ENCODE measurements at places on chromosomes 11 and 22.
A peak's percentile ranks its signal among the peaks of the same experiment; 100 is the strongest.

GRCh38 chr11:120182790-120183491, 27.9 kb upstream of the OAF start:
- no peak for DNase-seq

DNA sequence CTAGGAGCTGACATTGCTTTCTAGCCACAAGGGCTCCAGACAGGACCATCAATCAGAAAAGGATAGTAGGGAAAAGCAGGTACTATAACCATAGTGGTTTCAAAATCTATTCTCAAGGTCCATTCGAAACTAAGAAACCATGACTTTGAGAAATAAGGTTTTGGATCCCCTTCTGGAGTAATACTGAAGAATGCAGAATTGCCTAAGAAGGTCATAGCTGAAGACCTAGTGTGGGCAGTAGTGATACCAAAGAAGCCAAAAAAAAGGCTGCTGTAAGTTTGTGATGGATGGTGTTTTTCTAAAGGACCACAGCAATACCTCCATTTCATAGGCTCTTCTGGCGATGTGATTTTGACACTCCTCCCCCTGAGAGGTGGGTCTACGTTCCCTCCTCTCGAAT, 163.1 kb downstream of the MAML2 start:
- no peak for DNase-seq

DNA sequence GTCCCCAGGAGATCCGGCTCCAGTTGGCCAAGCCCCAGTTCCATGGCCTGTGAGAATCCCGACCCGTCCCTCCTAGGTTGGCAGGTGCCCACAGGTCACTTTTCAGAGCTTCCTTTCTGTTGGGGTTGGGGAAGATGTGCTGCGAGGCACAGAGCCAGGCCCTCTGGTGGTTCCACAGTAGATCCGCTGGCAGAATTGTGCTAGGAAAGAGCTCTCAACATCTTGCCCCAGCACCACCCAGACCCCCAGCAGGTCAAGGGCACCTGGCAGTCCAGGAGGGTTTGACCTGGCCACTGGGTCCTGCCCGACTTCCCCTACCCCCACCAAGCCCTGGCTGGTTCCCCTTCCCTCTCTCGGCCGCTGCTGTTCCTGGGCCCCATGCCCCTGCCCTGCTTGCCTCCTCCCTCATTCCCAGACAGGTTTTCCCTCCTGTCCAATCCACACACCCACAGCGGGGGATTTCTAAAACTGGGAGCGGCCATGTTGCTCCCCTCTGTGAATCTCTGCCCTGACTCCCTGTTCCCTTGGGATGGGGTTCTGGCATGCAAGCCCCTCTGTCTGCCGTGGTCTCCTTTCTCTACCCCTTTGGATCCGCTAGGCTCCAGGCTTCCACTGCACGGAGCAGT, 26.2 kb upstream of the GCAT start:
- DNase-seq, result no peak

DNA sequence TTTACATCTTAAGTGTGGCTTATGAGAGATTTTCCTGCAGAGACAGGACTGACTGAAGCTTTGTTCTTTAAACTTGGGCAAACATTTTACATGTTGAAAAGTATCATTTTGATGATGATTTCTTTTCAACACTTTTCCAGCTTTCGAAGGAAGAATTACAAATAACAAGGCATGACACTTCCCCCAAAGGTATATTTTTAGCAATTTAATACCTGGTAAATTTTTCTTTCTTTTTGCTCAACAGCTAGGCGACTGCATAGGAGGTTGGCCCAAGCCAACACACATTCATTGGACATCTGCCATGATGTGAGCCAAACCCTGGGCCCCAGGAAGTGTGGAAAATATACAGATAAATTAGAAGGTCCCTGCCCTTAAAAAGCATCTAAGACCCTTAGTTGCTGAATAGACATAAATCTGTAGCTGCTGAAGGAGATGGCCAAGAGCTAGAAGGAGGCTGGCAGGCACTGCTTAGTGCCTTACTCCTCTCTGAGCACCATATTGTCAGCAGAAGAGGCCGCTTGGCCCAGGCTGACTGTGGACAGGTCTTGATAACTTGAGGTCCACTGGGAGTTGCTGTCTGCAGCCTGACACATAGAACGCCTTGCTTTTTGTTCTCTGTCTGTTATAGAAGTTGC, 53.3 kb upstream of the CD44 start:
- DNase-seq, result no peak

DNA sequence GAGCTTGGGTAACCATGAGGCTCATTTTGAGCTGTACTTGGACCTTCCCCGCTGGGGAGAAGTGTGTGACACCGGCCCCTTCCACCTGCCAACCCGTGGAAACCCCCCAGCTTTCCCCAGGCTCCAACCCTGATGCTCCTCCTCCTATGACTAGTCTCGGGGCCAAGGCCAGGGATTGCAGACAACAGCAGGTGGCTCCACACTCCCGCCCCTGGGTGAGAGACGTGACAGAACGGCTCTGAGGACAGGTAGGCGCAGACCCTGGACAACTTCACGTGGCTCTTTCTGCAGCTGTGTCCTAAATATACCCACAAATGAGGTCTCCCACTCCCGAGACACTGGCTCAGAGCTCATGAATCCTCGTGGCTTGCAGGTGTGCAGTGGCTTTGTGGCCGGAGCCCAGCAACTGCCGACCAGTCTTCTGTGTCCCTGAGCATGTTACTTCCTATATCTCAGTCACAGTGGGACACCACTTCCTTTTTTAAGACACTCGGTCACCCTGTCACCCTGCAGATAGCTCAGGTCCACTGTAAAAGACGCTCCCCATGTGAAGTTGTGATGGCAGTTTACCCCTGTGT, 55.2 kb downstream of the NECTIN1 start:
- peak; percentile 28 for DNase-seq

GRCh38 chr11:65459552-65459951, 37.0 kb downstream of the NEAT1 start:
- no peak for DNase-seq

- no peak for DNase-seq
Observed at GRCh38 chr11:64711138-64711955, 11.7 kb downstream of the NRXN2 start.

- no peak for DNase-seq
Observed at GRCh38 chr22:31652911-31653684, 8.9 kb downstream of the PISD start.

- no peak for DNase-seq
Observed at GRCh38 chr11:36398231-36398953, 102.3 kb downstream of the PRR5L start.

GRCh38 chr11:27820249-27820648, 120.0 kb upstream of the BDNF start:
- DNase-seq, result no peak

- peak; percentile 40 for DNase-seq
Observed at GRCh38 chr11:119320776-119321524, 4.0 kb upstream of the MCAM start.

GRCh38 chr11:44868021-44868420, 82.7 kb downstream of the TP53I11 start:
- DNase-seq, result no peak

DNA sequence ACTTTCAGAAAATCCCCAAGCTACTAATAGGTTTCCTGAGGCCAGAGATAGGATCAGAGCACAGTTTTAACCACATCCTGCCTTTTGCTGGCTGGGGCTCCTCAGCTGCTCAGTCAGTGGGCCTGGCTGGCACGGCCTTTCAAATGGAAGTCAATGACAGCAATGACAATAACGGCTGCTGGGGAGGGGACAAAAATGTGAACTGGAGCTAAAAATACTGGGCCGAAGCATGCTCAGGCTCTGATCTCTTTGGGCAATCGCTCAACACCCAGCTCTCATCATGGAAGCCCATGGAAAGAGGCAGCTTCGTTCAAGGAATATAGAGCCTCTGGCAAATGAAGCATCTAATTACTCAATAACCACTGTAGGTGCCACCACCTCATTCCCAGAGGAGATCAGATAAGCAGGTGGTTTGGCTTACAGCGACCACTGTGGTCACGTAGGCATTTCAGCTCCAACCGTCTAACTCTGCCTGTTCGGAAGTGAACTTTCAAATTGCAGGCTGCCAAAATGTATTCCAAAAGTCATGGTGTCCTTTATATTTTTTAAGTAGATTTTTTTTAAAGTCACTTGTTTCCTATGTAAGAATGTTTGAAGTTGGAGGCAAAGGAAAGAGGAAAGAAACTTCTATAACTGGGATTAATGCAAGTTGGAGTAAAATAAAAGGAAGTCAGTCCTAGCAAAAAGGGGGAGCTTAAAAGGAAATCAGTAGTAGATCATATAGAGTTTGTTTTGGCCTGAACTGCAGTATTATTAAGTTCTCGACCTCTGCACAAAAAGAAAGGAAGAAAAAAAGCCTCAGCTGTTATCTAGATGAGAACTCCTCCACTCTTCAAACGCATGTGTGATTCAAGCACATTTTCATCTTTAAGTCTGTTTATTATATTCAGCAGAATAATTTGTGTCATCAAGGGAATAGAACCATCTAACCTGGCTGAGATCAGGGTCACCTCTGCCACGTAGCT, 14.1 kb downstream of the WT1 start:
- DNase-seq, result no peak

DNA sequence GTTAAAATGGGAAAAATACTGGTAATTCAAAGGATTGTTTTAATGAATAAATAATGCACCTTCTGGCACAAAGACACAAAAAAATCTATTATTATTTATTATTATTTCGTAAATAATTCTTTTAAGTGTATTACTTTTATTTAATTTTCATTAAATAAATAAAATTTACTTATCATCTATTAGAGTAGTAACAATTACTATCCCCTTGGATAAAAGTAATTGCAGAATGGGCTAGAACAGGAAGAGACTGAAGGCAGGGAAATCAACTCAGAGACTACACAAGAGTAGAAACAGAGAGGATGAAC, 23.0 kb downstream of the OR8B12 start:
- no peak for DNase-seq

GRCh38 chr11:94217705-94218104, 86.7 kb upstream of the IZUMO1R start:
- DNase-seq, result no peak

DNA sequence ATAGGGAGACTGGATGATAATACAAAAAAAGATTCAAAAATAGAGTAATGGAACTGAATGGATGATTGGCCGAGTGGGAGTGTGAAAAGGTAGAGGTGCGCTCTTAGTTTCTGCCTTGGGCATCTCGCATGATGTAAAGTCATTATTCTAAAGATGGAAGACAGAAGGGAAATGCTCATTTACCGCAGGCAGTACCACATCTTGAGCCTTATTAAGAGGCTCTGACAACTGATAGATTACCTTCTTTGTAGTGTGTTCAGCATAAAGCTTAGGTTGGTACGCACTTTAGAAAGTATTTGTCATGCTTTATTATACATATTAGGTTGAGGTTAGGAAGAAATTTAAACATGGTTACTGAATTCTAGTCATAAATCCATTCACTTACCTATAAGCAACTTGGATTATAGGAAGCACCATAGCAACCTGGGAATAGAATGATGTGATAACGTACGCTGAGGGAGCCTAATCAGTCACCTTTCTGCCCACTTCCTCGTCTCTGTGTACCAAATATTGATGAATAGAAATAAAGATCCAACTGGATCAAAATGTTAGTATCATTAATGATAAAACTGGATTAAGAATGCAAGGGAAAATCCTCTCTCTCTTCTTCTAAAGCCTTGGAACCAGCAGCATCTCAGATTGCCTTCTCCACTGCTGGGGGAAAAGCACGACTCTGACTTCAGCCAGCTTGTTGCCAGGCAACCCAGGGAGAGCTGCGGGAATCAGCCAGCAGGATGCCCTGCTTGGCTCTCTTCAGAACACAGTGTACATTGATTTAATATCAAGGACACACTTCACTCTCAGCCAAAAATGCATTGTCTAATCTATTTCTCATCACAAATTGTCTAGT, 29.0 kb upstream of the VWA5A start:
- DNase-seq, result no peak

DNA sequence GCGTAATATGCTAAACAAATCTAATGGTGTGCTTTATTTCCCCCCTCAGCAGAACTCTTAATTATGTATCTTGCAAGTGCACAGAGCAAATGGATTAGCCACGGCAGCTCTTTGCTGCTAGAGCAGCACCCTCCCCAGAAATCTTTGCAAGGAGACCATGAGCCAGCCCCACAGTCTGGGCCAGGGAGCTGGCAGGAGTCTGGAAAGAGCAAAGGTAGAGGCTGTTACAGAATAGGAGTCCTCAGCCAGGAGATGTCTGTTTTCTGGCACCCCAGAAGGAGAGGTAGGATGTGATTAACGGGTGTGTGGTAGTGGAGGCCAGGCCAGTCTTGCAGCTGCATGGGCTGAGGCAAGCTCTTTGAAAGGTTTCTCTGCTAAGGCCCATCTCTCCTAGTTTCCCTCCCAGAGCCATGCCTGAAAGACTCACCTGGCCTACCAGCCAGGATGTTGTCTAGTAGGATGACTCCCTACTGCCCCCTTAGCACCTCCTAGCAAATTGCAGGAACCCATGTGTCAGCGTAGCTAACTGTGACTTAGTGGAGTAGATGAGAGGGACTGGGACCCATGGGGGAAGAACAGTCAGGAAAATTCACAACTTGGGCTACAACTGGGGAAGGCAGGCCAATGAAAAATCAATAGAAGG, 557.2 kb downstream of the BUD13 start:
- no peak for DNase-seq

DNA sequence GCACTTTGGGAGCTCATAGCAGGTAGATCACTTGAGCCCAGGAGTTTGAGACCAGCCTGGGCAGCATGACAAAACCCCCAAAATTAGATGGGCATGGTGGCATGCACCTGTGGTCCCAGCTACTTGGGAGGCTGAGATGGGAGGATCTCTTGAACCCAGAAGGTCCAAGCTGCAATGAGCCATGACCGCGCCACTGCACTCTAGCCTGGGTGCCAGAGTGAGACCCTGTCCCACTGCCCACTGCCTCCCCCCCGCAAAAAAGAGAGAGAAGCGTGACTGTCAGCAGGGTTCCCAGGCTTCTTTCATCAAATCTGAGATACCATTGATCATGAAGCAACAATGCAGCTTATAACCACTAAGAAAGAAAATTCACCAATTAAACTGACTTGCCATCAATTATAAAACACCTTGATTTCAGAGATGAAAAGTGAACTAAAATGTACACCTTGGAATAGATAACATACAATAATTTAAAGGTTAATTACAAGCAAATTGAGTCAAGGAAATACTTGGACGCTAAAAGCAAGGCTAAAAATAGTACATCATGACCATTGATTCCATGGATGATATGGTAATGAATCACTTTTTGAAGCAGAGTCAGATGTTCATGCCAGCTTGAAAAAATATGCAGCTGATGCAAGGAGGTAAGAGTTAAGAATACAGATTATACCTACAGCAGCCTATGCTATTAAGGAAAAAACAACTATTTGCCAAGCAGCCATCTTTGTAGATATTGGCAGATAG, 90.8 kb upstream of the ALKBH3 start:
- no peak for DNase-seq

DNA sequence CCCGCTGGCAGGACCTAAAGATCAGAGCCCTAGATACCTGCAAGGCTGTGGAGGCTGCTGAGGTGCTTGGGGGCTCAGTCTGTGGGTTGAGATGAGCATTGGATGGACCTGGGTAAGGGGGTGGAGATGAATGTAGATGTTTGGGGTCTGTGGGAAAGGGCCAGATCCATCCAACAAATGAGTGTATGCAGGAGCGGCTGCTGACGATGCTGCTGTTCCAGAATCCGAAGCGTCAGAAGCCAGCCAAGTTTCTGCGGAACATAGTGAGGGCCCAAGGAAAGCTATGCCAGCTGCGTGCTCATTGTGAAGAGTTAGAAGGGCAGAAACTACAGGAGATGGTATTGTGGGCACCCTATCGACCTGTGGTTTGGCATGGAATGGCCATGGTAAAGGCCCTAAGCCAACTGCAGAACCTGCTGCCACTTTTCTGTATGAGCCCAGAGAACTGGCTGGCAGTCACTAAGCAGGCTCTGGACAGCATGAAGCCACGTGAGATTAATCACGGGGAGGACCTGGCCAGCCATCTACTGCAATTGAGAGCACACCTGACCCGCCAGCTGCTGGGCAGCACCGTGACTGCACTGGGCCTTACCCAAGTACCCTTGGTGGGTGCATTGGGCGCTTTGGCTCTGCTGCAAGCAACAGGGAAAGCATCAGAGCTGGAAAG, 36.6 kb downstream of the RRP8 start:
- no peak for DNase-seq
